ENCODE measurements at places on chromosomes 5 and 9.

GRCh38 chr9:104784098-104784497 is 20.2 kb downstream of the NIPSNAP3B start:
- no peak for DNase-seq

- DNase-seq = no peak
Measured at GRCh38 chr9:70746760-70747159, 332.3 kb upstream of the KLF9 start.

DNA sequence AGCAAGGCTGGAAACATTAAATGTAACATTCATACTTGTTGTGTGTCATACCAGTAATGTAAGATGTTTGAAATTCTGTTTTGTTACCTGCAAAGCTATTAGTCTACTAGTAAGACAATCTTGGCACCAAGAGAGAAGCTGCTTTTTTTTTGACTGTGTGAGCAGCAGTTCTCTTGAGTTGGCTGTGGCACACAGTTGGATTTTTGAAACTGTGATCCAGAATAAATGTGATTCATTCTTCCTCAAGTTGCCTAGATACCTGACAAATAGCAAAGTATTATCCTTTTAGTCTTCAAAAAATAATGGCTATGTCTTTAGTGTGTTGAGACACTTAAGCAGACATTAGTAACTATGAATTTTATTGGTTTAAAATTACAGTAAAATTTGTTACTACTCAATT is 57.2 kb upstream of the HAPLN1 start:
- DNase-seq = no peak

- no peak for DNase-seq
Measured at GRCh38 chr5:74196233-74196632, 444.3 kb downstream of the ENC1 start.

- no peak for DNase-seq
Measured at GRCh38 chr5:115472271-115473025, 72.1 kb downstream of the FEM1C start.

GRCh38 chr5:10157085-10157669 is 92.5 kb downstream of the ATPSCKMT start:
- no peak for DNase-seq

- DNase-seq = no peak
Measured at GRCh38 chr5:154771383-154771901, 16.3 kb downstream of the LARP1 start.

DNA sequence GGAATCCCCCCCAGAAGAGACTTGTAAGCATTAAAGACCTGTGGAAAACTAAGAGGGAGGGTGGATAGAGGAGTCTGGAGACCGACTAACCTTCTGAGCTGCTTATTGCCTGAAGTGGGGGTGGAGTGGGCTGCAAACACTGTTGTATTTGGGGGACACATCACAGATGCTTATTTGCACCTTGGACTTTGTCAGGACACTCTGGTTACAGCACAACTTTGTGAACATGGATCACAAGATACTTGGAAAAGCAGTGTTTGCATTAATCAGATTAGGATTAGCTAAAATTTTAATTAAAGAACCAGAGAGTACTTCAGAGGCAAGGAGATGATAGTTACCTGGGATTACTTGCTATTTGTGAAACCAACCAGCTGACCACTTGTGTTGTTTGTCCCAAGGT is 30.9 kb downstream of the TMC1 start:
- DNase-seq = no peak

DNA sequence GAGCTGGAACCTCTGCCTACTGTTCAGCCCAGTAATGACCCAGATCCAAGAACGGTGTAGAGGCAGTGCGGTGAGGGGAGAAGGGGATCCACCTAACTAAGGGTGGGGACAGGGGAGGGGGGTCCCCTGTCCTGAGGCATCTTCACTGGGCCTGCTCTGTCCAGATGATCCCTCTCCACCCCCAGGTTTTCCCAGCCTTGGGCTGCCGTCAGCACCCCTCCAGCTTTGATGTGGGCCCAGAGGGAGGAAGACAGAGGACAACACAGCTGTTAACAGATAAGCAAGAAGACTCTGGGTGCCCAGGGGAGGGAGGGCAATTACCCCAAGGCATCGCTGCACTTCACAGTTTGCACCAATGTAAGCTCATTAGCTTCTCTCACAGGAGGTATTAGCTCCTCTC is 19.3 kb downstream of the BICD2 start:
- DNase-seq = no peak

- no peak for DNase-seq
Measured at GRCh38 chr5:57779383-57780223, 297.0 kb upstream of the ACTBL2 start.

GRCh38 chr5:125202353-125202752 is 455.9 kb upstream of the ZNF608 start:
- DNase-seq = no peak

GRCh38 chr9:133763272-133764183 is 25.4 kb upstream of the SARDH start:
- no peak for DNase-seq

- no peak for DNase-seq
Measured at GRCh38 chr5:1752881-1753280, 46.8 kb downstream of the MRPL36 start.

DNA sequence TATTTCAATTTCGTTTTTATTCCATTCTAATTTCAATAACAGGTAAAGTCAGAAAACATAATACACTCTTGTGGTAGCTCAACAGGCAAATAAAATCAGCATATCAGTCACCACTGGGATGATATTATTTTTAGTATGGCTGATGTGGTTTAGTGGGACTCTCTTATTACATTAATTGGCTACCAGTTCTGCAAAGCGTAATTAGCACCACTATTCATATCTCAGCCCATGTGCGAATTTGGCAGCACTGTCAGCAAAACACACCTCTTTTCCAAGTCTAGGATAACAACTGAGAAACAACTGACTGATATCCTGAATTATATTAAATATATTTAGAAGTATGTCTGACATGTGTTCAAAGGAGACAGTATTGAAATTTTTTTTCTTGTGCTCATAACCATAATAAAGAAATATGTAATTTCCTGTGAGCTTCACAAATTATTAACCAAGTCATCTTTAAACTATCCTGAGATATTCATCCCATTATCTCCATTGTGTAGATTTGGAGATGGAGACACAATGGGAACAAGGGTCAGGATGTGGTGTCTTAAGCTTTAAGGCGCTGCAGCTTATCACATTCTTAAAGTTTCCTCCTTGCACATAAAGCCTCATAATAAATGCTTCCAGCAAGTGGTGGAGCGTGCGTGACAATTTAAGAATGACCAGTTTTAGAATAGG is 212.4 kb downstream of the TLE1 start:
- DNase-seq = no peak

- DNase-seq = no peak
Measured at GRCh38 chr5:111311666-111312065, 87.5 kb downstream of the CAMK4 start.

DNA sequence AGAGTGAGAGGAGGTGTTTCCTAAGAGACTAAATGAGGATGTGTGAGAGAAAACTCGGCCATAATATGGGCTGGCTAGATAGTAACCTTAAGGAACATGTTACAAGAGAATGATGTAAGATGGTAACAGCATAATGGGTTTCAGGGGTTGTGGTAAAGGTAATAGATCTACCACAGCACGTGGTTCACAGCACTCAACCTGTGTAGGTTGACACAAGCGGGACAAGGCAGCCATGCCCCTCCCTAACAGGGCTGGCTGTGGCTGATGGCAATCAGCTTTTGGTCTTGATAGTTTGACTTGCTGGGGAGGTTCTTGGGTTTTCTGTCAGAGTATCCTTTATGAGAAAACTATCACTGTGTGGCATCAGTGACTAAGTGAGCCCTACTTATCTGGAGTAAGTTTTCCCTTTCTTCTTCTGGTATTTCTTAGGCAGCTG is 138.6 kb downstream of the TRIO start:
- no peak for DNase-seq

DNA sequence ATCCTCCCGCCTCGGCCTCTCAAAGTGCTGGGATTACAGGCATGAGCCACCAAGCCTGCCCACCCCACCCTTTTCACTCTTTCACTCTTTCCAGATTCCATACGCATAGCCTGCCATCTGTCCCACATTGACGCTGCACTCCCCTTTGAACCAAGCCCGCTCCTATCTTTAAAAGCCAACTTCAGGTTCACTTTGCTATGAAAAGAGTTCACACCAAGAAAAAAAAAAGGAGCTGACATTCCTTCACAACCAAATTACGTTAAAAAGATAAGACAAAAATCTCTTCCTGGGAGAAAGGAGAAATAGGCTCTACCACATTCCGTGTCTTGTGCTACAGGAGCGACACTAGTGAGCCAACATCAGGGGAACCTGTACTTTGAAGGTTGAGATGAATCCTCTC is 41.5 kb downstream of the DMRT1 start:
- no peak for DNase-seq

DNA sequence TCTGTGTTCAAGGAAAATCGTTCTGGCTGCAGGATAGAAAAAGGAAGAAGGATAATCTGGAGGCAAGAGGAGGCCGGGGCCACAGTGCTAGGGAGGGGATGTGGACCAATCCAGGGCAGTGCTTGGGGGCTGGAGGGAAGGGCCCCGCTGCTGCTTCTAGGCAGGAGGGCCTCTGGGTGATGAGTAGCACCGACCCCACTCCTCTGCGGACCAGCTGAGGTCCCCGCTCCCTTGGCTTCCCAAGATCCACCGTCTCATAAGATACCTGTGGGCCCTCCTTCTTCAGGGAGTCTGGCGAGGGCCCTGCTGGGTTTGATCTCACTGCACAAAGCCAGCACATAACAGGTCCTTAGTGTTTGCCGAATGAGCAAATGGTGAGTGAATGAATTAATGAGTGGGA is 93.5 kb upstream of the MVB12B start:
- no peak for DNase-seq

DNA sequence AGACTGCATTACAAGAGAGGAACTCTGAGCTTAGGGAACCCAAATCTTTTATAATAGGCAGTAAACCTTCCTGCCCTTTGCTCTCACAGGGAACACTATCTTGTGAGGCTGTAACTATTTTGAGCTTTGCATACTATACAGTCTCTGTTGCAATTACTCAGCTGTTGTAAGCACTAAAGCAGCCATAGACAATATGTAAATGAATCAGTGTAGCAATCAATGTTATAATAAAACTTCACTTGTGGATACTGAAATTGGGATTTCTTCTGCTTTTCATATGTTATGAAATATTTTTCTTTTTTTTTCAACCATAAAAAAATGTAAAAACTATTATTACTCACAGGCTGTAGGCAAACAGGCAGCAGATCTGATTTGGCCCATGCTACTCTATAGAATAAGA is 16.7 kb upstream of the UBQLN1 start:
- no peak for DNase-seq

Measured in CD8-positive, alpha-beta T cell (primary cell).